ENCODE measurements at places on chromosomes 4 and X.

GRCh38 chr4:37528166-37528885, 157.8 kb downstream of the RELL1 start:
- H3K27me3 ChIP-seq: no peaks in the 10 kb centered on the region
- H3K27ac ChIP-seq: no peak overlapping the region
- no peaks in the 10 kb centered on the region for H3K4me1 ChIP-seq
- no peaks in the 10 kb centered on the region for H3K36me3 ChIP-seq
- H3K4me3 ChIP-seq: no peak overlapping the region

GRCh38 chr4:26034849-26035248, 120.8 kb downstream of the SMIM20 start:
- no peak for DNase-seq
- no peaks in the 10 kb centered on the region for H3K27me3 ChIP-seq
- no peaks in the 10 kb centered on the region for H3K36me3 ChIP-seq
- H3K4me3 ChIP-seq: no peak overlapping the region
- peaks cover 2% of the 10 kb centered on the region for H3K4me1 ChIP-seq
- H3K27ac ChIP-seq: no peak overlapping the region

DNA sequence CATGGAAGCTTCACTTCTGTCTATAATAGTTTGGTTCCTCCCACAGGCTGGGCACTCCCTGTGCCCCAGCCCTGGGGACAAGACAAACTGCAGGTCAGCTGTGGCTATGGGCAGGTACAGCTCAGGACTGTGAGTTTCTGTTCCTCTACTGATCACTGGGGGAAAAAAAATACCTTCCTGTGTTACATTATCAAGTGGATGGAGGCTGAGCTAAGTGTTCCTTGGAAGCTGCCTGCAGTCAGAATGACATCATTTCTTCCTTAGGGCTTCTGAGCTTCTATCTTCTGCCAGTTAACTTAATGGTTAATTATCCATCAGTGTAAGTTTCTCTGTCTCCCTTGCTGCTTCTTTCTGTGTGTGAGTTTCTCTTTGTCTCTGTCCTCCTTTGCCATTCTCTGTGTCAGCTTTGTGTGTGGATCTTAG, 4.6 kb downstream of the RAB33A start:
- H3K27me3 ChIP-seq: no peaks in the 10 kb centered on the region
- no peak overlapping the region for H3K4me3 ChIP-seq
- no peak for DNase-seq
- H3K27ac ChIP-seq: no peak overlapping the region
- H3K36me3 ChIP-seq: no peaks in the 10 kb centered on the region
- H3K4me1 ChIP-seq: no peaks in the 10 kb centered on the region

- H3K36me3 ChIP-seq: no peaks in the 10 kb centered on the region
- no peaks in the 10 kb centered on the region for H3K4me1 ChIP-seq
- no peaks in the 10 kb centered on the region for H3K27me3 ChIP-seq
- H3K4me3 ChIP-seq: no peak overlapping the region
- H3K27ac ChIP-seq: no peak overlapping the region
Observed at GRCh38 chr4:22650771-22651170, 42.0 kb upstream of the GBA3 start.

DNA sequence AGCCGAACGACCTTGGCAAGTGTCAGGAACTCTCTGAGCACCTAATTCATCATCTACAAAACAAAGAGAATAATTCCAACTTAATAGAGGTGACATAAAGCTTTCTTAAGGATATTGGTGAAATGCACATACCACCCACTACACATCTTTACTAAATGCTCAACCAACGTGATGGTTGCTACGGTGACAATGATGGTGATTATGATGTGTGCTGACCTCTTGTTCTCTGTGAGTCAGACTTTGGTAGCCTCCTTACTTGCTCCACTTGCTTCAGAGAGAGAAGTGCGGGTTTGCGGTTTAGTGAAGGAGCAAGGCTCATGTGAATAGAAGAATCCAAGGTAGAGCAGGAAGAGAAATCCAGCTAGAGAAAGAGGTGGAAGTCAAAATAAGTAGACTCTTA, 52.8 kb upstream of the CLNK start:
- no peaks in the 10 kb centered on the region for H3K27me3 ChIP-seq
- no peaks in the 10 kb centered on the region for H3K4me1 ChIP-seq
- no peak overlapping the region for H3K4me3 ChIP-seq

DNA sequence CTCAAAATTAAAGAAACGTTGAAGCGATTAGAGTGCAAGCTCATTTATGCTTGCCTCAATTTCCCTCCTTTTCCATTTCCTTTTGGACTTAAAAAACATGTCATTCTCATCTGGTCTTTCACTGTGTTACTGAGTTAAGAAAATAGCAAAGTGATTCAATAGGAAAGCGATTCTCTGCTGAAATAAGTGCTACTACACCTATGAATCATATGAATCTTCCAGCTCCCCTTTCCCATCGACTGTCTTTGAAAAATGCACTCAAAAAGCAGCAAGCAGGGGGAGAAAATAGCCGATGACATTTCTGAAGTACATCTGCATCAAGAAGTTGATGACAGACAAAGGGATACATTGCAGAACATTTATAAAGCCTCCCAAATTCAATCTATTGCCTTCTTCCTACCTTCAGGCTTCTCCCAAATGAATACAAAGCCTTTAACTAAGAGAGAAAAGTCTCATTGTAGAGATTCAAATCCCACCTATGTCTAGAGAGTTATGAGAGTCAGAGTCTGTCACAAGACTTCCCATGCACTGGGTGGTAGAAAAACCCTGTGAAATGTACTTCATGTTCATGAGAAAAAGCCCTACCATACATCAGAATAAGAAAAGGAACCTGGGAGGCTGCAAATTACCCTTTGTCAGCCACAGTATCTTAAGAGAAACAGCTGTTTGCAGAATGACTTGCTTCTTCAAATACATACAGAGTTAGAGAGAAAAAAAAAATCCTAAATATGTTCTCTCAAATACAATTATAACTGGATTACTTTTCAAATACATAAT, 78.9 kb downstream of the MBNL3 start:
- H3K27ac ChIP-seq: no peak overlapping the region
- H3K36me3 ChIP-seq: no peaks in the 10 kb centered on the region
- no peak for DNase-seq
- no peaks in the 10 kb centered on the region for H3K27me3 ChIP-seq
